ENCODE measurements at places on chromosomes 11 and 22.
A peak's percentile ranks its signal among the peaks of the same experiment; 100 is the strongest.

DNA sequence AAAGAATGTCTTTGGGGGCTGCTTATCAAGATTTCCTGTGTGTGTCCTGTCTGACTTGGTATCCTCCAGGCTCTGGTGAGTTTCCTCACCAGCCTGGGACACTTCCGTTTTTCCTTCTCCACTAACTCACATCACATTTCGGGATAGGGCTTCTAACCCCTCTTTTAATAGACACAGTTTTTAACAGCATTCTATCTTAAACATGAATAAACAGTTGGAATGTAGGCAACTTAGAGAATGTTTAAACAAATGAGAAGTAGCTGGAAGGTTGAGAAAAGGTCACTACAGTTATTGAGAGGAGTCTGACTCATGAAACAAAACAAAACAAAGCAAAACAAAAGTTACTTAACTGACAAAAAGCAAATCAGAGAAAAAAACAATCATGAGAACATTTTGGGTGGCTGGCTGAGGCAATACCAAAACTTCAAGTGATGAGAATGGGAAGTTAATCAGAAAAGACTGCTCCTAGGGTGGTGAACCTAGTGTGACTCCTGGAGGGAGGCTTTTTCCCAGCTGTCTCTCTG lies 64.7 kb upstream of the CTSC start:
- DNase-seq: no peak

DNA sequence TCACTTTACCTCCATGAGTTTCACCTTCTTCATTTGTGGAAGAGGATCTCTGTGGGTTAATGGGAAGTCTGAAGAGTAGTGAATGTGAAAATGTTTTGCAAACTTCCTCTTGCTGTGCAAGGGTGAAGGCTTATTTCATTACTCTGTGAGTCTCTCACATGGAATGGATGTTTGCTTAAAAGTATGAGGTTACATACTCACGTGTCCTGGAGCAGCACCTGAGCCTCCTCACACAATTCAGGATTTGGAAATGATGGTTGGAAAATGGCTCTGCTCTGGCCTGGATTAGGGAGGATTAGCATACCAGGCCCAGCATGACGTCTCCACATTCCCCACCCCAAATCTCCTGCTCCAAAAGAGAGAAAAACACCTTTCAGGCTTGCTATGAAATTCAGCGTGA lies 4.8 kb downstream of the GRAMD1B start:
- no peak for DNase-seq

DNA sequence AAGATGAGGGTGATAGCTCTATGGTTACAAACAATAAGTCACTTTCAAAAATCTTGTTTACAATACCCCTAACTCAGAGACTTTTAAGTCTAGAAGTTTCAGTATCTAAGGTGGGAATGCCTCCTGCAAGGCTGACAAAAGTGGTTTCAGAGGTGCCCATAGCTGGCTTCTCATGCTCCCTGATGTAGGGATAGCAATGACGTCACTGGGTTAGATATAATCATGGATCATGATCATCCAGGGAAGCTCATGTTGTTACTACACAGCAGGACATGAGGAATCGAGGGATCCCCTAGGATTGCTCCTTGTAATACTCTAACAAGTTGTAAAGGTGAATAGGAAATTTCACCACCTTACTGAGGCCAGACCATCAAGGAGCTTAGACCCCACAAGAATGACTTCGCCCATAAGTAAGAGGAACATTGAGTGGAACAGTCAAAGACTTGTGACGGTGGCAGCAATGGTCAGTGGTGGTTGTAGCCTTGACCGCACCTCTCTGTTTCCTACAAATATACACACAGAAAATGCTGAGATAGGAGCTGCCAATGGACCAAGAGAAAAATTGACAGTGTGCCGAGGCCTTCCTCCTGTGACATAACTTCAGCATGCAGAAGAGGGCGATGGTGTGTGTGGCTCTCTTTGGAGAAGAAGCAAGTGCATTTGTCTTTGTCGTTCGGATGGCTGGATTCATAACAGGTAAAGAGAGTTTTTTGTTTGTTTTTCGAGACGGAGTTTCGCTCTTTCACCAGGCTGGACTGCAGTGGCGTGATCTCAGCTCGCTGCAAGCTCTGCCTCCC lies 15.6 kb downstream of the APOL4 start:
- DNase-seq: no peak

DNA sequence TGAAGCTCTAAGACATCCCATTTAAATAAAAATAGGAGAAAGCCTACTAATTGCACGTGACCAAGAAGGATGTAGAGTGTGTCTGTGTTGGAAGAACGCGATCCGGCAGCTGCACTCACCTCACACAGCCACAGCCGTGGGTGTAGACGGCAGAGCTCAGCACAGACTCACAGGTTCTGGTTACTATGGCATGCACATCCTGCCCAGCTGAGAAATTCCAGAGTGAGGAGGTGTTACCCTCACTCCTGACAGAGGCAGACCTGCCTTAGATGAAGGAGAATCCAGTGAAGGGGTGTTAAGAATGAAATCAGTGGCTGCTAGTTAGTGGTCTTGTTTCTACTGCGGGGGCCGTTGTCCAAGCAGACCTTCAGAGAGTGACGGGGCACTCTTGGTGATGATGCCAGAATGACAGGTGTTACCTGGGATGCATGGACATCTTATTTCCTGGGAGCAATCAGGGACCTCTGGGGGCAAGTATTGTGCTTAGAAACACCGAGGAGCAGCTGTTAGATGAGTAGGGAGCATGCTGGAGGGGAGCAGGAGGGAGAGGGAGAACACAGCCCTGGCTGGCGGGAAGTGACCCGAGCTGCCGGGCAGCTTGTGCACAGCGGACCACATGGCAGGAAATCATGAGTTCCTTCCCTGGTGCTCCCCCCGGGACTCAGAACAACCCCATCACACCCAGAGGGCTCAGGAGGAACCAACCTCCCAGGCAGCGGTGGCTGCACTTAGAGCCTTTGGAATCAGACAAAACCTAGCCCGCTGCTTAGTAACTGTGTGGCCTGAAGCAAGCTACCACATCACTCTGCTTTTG lies 12.3 kb downstream of the KCNJ5 start:
- no peak for DNase-seq

GRCh38 chr11:2833051-2833715 lies 52.4 kb downstream of the CDKN1C start:
- no peak for DNase-seq

DNA sequence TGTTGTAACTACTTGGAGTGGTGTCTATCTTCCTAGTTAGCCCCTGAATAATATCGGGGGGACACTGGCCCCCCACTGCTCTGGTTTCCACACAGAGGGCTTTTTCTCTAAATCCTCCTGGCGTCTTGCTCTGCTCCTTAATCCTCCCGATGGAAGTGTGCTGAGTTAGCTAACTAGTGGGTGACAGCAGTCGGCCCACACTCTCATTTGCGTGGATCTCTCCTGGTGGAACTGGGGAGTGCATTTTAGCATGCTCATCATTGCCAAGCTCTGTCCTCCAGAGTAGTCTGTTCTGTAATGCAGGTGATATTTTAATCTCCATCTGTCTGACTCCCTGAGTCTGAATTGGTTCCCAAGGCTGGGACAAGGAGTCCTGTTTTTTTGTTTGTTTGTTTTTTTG lies 46.1 kb upstream of the RASSF10 start:
- DNase-seq: no peak

DNA sequence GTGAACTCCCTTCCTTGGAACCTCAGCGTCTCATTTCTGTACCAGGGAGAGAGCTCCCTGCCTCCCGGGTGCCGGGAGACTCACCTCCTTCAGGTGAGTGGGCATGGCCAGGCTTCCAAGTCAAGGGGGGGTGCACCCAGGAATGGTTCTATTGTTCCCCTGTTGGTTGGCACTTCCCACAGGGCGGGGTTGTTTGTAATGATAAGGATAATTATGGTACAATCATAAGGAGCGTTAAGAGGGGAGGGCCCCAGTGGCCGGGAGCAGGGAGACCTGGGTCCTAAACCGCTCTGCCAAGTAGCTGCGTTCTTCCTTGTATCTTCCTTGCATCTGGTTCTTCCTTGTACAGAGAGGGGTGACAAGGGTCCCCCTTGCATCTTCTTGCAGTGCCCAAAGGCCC lies 79.1 kb downstream of the LRRC32 start:
- DNase-seq: no peak

GRCh38 chr11:89436071-89436470 lies 55.1 kb downstream of the NOX4 start:
- DNase-seq: no peak

DNA sequence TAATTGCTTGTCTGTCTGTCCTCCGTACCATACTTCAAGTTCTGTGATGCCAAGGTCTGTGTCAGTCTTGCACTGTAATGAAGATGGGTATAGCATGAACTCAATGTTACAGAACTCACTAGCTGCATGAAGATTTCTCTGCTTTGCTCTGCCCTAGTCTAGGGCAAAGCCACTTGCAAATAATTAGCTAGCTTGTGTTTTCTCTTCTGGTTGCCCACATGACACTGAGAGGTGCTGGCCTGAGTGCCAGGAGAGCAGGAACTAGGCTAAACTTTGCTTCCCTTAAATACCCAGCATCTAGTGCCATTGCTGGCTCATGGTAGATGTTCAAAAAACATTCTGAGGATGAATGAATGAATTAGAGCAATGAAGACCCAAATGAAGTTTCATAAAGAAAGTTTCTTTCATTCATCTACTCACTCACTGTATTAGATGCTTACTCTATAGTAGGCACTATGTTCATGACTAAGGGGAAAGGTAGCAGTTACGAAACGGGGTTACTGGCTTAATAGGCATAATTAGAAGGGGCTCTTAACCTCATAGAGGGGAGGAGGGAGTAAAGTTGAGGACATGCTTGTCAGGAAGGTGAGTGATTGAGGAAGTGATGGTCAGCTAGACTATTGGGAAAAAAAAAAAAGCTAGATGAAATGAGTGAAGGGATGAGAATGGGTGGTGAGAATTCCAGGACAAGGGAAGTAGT lies 4.4 kb upstream of the ENDOD1 start:
- no peak for DNase-seq

GRCh38 chr22:27557286-27558008 lies 244.1 kb downstream of the MN1 start:
- no peak for DNase-seq

- DNase-seq: peak; percentile 34
Measured at GRCh38 chr11:73223998-73224730, 6.1 kb downstream of the P2RY2 start.

- no peak for DNase-seq
Measured at GRCh38 chr11:133047036-133047770, 485.1 kb downstream of the OPCML start.

DNA sequence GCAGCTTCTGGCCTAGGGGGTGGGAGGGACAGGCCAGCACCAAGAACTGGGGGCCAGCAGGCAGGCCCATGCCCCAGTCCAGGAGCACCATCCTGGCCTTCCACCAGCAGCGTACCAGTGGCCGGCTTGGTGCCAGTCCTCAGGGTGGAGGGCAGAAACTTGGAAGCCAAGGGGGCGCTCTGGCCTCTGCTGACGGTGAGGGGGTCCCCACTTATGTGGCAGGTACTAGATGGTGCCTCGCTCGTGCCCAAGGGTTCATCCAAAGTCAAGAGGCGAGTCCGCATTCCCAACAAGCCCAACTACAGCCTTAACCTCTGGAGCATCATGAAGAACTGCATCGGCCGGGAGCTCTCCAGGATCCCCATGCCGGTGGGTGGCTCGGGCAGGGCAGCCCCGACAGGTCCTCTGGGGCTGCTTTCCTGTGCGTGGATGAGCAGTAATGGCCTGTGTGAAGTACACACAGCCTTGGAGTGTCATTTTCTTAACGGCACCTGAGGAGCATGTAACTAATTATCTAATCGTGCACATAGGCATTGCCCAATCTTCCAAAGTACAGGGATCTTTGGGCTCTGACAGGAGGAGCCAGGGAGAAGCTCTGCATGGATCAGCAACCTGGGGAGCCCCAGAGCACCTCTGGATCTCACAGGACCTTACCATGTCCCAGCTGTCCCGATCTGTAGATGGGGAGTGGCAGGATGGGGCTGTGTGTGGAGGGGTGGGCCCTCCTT lies 79.1 kb downstream of the MORC2 start:
- DNase-seq: no peak

DNA sequence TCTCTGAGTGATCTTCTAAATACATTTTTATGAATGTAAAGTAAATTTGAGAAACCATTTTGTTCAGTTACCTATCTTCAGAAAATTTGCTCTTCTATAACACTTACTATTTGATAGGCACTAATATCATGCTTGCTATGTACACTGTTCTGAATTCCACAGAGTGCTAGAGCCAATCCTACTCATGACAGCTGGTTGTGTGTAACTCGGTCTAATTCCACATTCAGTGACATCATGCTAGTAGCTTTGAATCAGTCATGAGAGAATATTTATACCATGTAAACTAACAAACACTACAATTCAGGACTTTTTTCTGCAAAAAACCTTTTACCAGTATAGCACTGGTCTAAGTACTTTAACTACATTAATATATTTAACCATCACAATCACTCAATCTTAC lies 902.9 kb downstream of the DLG2 start:
- no peak for DNase-seq

DNA sequence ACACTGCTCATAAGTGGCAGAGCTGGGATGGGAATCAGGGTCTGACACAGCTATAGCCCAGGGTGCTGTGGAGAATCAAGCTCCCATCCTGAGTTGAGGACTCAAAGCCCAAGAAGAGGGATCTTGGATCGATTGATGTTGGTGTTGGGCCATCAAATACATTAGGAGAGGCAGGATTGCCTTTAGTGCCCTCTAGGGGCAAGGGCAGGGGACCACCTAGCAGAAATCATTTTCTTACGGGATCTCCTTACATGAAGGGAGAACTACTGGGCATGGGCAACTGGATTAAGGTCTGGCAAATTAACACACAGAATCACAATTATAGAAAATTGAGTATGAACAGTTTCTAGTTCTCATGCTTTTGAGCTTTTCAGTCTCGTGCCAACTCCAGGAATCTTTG lies 24.9 kb upstream of the EMSY start:
- no peak for DNase-seq

- DNase-seq: no peak
Measured at GRCh38 chr11:90510839-90511238, 288.0 kb upstream of the CHORDC1 start.

DNA sequence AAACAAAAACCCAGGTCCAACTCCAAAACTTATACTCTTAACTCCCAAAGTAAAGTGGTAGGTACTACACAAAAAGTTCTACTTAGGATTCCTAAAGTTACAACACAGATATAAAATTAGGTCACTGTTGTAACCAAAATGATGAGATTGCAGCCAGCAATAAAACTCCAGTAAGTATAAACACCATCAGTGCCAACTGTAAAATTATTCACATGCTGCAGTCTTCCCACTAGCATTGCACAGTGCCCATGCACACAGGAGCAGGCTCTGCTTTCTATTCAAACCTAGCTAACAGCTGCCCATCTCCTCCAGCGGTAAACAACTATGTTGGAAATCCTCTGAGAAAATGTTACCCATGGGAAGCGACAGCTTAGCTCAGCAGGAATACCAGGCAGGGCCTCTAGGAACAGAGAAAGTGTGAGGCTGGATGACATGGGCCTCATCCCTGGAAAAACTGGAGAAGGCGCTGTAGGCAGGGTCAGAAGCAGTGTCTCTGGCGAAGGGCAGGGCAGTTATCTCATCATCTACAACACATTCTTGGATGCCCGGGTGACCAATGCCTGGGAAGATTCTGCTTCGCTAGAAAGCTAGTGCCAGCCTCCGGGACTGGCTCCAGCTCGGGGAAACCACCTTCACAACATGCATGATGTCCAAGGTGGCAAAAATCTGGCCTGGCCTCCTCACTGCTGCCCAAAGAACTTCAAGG lies 9.1 kb downstream of the CPT1A start:
- DNase-seq: no peak
